Right hindlimb (tissue), 1 donor: ENCODE measurements at places on chromosomes 3 and 15.
A peak's percentile ranks its signal among the peaks of the same experiment; 100 is the strongest.

DNA sequence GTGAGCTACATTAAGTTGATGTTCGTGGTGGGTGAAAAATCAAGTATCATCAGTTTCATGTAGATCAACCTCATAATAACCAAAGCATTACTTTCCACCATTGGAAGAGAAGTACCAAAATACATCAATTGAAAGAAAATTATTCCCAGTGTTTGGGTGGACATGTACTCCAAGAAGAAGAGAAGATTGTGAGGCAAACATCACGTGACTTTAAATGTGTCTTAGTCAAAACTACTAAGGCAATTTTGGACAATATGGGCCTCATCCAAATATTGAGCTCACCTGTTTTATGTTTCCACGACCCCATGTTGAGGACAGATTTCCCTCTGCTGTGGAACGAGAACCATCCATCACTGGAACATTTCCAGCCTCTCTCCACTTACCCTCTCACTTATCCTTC is 303.0 kb upstream of the LMCD1 start:
- DNase-seq, result no peak

DNA sequence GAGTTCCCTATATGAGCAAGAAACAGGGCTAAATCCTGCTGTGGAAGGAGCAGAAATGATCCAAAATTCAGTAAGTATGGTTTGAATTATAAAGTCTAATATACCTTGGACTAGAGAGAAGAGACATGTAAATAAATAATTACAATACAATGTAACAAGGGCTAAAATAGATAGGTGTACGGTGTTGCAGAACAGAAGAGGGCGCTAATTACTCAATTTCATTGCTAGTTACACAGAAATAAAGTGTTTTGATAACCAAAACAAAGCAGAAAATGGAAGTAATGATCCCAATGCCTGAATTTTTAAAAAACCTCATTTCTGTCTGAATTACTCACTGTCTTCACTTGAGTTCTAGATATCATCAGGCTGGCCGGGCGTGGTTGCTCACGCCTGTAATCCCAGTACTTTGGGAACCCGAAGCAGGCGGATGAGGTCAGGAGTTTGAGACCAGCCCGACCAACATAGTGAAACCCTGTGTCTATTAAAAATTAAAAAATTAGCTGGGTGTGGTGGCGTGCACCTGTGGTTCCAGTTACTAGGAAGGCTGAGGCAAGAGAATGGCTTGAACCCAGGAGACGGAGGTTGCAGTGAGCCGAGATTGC is 8.3 kb upstream of the PLCH1 start:
- DNase-seq, result no peak

DNA sequence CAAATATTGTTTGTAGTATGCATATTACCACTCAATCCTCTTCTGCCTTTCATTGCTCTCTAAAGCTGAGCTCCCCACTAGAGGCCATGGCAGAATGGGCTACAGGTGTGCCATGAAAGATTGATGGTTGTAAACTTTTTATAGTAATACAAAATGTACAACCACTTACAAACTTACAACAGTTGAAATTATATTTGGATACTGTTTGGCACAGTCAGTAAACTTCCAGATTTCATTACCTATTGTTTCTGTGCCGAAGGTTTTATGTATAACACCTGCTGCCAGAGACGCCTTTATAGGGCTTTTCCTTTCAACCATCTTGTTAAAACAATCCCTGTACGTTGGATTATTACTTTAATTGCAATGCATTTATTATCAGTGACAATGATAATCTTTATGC is 7.0 kb downstream of the ROPN1 start:
- no peak for DNase-seq

GRCh38 chr3:176785171-176785570 is 412.1 kb downstream of the TBL1XR1 start:
- DNase-seq, result peak; percentile 30

DNA sequence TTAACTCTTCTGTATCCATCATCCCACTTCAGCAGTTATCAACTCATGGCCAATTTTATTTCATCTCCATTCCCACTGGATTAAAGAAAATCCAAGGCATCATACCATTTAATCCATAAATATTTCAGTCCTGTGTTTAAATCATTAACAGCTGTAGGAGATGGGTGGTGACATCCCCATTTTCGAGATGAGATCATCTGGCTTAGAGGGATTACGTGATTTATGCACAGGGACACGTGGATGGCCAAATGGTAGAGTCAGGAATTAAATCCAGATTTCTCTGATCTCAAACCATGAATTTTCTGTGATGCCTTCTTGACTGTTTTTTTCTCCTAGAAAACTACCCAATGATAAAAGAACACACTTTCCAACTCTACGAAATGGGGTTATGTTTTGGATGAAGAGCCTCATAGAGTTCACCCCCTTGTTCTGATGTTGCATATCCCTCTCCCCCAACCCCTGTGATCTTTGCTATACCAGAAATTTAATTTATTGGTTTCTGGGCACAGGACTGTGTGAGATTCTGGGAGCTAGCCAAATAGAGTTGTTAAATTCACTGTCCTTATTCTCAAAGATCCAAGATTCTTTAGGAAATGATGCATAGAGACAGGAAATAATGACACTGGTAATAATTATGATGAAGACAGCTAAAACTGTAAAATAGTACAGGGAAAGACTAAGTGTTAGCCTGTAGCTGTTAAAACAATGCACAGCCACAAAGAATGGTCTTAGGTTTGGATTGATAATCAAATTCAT is 7.4 kb downstream of the ZNF589 start:
- DNase-seq, result no peak

- DNase-seq, result no peak
These were observed 210.3 kb upstream of the CNTN6 start for GRCh38 chr3:882533-882932.

GRCh38 chr3:151306168-151306810 is 10.3 kb downstream of the GPR87 start:
- DNase-seq, result no peak

DNA sequence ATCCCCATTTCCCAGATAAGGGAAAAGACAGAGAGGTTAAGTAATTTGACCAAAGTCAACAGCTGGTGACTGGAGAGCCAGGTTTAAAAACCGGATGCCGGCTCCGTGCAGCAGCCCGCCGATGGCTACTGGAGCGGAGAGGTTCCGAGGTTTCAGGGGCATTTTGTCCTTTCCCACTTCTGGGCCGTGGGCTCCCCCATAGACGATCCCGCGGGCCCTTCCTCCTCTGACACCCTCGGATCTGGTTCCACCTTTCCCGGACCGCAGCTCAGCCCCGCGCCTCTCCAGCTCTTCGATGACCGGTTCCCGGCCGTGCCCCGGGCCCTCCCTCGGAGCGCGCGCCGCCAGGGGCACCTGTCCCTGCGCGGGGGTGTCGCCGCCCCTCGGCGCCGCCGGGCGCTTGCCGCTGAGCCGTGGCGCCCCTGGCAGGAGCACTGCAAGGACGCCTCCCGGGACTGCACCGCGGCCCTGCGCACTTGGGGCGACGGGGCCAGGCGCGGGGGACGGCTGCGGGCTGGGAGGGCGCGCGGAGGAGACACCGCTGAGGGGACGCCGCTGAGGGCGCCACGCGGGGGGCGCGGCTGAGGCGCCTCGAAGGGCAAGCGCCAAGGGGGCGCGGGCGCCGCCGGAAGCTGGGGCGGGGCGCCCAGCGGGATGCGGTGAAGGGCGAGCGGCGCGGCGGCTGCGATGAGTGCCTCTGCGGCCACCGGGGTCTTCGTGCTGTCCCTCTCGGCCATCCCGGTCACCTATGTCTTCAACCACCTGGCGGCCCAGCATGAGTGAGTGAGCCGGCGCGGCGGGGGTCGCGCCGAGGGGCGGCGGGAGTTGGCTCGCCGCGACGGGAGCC is at the start of gene TM6SF1:
TM6SF1 (plus strand) TSS at position 652 of the 847 bp plus-strand sequence; CDS start at position 688, 36 bp downstream.
- DNase-seq, result no peak

DNA sequence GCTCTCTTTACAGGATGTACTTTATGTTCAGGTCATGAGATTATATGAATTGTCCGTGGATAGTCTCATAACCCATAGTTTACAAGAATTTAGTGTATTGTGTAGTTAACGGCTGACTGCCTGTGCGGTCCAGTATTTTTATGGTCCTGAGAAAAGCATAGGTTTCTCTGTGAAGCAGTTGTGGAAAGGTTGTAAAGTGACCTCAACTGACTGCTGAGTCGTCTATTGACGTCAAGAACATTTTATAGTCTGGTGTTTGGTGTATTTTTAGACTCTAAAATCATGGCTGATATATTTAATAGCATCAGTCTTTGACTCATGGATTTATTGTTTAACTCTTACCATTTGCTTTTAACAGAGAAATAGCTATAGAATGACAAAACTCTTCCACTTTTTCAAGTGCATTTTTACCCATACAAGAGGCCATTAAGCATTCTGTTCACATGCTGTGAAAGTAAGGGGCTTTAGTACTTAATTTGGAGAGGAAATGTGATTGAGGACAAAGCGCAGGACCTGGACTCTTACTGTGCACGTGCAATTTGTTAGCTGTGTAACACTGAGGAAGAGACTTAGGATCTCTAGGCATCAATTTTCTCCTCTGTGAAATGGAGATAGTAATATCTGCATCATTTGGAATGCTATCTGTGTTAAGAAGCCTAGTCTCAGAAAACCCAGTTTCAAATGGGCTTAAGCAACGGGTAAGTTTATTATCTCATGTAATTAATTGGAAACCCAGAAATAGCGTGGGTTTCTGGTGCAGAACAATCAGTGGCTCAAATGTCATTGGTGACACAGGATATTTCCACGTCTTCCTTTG is 240.8 kb downstream of the NFKBIZ start:
- DNase-seq, result no peak

DNA sequence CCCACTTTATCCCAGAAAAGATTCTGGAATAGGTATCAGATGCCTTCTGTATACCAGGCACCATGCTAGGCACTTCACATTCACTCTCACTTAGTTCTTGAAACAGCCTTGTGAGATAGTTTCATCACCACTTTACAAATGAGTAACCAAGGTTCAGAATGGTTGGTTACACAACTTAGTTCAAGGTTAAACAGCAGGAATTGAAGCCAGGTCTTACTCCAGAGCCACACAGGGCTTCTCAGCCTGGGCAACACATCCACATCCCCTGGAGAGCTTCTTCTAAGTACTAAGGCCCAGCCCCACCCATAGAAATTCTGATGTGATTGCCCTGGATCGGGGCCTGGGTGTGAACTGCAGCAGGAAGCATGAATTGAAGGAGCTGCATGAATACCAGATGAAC is 18.6 kb downstream of the WHAMM start:
- DNase-seq, result no peak
